Mesenteric fat pad (tissue), 1 donor: ENCODE measurements at places on chromosomes 7 and 10. TPM values are rescaled to one million over a fixed set of nuclear protein-coding genes. Genes with fewer than 3 reads are reported as not detected.

GNAT3 gene
- not detected for total RNA-seq

DNA sequence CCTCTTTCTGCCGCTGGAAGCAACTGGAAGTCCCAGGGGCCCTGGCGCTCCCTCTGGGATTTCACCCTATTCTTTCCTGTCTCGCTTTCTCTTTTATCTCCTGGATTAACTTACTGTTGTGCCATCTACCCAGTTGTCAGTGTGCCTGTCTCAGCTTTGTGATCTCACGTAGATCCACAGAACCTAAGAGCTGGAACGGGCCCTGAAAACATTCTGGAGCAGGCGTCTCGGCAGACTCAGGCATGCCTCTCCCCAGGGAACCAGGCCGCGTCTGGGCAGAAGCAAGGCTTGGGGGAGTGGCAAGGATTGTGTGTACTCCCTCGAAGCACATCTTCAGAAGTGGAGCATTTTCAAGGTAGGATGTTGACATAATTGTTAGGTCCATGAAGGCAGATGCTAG, 87.2 kb downstream of the KCNMA1 start:
- no peak for DNase-seq

DNA sequence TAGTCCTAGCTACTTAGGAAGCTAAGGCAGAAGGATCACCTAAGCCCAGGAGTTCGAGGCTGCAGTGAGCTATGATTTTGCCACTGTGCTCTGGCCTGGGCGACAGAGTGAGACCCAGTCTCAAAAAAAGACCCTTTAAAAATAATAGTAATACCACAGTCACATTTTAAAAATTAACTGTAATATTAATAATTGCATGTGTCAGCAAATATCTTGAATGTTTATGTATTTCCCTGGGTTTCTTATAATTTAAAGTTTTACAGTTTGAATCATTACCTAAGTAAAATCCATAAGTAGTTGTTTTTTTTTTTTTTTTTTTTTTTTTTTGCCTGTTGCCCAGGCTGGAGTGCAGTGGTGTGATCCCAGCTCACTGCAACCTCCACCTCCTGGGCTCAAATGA, 69.2 kb downstream of the LYZL2 start:
- no peak for DNase-seq

DNA sequence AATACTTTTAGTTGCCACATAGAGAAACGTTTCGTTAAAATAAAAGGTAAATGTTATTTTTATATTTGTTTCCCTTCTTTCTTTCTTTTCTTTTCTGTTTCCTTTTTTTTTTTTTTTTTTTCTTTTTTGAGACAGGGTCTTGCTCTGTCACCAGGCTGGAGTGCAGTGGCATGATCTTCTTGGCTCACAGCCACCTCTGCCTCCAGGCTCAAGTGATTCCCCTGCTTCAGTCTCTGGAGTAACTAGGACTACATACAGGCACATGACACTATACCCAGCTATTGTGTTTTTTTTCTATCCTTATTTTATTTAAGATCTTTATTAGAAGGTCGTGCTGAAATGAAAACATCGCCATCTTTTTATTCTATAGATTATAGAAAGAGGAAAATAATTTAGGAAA, 661.8 kb upstream of the MBL2 start:
- no peak for DNase-seq

GRCh38 chr7:139232904-139233303, 1.9 kb downstream of the UBN2 start:
- DNase-seq, result no peak

DNA sequence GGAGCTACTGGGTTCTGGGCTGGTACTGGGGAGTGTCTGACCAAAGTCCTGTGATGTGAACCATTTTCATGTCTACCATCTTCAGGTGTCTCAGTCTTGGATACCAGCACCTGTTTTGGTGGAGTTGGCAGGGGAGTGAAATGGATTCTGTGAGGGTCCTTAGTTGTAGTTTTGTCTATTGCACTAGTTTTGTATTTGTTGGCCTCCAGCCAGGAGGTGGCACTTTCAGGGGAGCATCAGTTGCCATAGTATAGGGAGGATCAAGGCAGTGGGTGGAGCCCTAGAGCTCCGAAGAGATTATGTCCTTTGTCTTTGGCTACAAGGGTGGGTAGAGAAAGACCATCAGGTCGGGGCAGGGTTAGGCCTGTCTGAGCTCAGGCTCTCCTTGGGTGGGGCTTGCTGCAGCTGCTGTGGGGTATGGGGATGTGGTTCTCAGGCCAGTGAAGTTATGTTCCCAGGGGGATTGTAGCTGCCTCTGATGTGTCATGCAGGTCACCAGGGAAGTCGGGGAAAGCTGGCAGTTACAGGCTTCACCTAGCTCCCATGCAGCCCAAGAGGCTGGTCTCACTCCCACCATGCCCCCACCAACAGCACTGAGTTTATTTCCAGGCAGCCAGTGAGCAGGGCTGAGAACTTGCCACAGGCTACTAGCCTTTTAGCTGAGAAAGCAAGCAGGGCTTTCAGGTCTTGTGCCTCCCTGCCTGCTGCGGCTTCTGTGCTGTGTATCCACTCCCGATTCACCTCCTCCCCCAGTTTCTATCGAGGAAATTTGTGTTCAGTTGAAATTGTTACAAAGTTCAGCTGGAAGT, 153.1 kb downstream of the ZNF365 start:
- DNase-seq, result no peak

DNA sequence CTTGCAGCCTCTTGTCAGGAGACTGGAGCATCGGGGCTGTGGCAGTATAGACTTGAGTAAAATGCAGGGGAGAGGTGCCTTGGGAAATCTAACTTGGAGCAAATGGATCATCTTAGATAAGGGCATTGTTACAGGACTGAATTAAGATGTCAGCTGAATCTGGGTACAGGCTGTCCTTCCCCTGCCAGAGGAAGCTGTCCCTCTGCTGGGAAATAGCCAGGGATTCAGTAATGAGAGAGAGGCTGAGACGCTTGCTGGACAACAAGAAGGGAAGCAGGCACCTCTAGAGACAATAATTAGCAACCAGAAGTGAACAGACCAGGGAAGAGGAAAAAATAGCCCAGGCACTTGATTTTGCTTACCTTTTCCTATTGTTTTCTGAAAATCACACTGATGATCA, 20.7 kb upstream of the RAPGEF5 start:
- DNase-seq, result no peak

DNA sequence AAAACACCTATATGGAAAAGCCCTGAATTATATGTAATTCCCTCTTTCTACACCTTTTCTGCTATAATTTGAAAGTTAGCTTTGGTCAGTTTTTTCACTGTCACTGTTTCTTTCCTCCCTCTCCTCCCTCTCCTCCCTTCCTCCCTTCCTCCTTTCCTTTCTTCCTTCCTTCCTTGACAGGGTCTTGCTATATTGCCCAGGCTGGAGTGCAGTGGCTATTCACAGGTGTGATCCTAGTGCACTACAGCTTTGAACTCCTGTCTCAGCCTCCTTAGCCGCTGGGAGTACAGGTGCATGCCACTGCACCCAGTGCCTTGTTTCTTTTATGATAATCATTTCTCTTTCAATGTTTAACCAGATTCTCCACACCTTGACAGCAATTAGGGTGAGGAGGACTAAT, 22.1 kb upstream of the UMAD1 start:
- no peak for DNase-seq

DNA sequence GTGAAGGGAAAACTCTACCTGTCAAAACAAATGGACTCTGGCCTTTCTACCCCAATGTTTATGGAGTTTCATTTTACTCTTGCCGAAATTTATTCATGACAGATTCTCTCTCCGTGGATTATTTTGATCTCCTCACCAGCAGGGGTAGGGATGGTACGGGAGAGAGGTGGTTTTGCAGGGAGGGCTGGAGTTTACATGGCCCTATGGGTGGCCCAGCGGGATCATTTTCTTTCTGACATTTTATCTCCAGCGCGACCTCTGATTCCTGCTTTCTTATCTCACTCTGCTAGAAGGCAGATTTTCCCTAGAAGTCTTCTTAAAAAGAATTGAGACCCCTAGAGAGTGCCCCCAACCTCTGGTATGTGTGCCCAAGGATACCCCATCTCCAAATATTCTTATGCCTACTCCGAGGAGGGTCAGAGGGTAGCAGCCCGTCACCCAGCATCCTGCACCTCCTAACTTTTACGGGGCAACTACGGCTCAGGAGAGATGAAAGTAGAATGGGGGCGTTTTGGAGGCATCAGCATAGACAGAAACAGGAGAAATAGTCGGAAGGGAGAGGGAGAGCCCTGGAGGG, 10.1 kb upstream of the GATA3 start:
- no peak for DNase-seq

DNA sequence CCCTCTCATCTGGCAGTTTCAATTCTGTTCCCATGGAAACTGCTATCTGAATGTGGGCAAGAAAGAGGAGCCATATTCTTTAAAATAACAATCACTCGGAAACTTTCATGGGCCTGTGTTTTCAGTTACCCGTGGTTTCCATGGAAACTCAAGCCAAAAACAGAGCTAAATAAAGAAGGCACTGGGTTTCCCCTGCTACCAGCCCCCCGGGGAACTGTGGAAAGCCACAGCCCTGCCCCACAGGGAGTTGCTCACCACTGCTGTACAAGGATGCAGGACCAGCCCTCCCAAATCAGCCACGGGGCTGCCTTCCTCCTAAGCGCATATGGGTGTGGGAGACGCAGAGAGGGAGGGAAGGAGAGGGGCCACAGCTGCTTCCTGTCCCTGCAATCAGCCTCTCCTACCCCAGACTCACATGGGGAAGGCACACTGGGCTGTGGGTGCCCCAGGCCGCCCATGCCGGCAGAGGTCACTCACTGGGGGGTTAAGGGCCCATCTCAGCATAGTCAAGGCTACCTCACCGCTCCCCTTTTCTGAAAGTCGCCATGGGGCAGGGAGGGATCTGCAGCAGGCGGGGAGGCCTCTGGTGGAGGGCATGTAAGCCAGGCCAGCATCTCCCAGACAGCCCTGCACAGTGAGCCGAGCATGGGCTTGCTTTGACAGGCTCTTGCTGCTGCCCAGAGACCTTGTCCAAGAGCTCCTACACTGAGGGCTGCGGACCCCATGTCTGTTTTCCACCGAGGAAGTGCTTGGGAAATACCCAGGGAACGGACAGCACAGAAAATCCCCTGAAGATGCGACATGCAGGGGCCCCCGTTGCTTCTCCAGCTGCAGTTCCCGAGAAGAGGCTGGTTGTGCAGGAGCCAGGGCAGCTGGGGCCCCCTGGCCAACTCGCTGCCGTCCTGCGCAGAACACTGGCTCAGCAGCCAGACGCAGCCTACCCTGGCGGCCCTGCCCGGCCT, 157.3 kb upstream of the PPP2R2D start:
- peak; percentile 69 for DNase-seq
